Activated B cell treated with CpG ODN at 0.5 μM for 24 hours (primary cell): ENCODE measurements at places on chromosomes 16 and 17. TPM values are rescaled to one million over a fixed set of nuclear protein-coding genes. Genes with fewer than 3 reads are reported as not detected.

DNA sequence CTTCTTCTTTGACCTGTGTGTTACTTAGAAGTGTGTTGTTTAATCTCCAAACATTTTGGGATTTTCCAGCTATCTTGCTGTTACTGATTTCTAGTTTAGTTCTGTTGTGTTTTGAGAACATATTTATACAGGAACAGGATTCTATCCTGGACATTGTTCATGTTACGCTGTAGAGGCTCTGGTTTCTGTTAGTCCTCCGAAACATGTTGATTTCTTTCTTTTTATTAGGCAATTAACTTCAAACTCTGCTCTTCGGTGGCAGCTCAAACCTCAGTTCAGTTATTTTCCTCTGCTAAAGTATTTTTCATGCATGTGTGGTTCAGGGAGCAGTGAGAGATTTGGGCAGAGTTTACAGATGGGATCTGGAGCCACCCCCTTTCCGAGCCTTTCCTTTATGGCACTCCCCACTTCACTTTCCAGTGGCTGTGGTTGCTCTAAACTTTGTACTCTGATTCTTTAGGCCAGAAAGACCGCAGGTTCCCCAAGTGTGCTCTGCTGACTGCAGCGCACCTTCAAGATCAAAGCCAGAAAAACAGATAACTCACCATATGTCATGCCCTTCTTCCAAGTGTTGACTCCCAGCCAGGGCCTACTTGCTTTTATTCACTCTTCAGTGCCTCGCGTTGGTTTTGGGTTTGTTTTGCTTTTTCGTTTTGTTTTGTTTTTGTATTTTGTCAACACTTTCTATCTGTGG lies 77.6 kb upstream of the KSR1 start:
- no peak for DNase-seq

DNA sequence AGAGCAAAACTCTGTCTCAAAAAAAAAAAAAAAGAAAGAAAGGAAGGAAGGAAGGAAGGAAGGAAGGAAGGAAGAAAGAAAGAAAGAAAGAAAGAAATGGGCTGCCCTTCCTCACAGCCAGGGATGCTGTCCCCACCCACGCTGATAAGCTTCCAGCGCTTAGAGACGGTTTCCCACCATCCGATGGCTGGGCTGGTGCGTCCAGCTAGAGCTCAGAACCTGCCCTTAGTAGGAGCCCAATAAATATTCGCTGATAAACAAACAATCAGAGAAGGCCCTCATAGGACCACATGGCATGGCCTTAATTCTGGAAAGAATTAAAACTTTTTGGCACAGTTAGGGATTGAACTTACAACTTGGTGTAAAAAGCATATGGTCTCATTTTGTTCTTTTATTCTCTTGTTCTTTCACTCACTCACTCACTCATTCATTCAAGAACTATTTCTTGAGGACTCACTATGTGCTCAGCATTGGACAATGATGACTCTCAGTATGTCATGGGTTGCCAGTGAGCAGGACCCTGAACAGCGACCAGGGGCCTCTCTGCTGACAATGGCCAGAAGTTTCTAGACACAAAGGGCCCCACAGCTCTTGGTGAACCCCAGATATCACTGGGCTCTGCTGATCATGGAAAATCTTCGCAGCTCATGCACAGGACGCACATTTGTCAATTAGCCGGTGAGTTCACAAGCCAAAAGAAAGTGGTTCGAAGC lies 32.5 kb upstream of the TNRC6C start:
- DNase-seq = no peak

DNA sequence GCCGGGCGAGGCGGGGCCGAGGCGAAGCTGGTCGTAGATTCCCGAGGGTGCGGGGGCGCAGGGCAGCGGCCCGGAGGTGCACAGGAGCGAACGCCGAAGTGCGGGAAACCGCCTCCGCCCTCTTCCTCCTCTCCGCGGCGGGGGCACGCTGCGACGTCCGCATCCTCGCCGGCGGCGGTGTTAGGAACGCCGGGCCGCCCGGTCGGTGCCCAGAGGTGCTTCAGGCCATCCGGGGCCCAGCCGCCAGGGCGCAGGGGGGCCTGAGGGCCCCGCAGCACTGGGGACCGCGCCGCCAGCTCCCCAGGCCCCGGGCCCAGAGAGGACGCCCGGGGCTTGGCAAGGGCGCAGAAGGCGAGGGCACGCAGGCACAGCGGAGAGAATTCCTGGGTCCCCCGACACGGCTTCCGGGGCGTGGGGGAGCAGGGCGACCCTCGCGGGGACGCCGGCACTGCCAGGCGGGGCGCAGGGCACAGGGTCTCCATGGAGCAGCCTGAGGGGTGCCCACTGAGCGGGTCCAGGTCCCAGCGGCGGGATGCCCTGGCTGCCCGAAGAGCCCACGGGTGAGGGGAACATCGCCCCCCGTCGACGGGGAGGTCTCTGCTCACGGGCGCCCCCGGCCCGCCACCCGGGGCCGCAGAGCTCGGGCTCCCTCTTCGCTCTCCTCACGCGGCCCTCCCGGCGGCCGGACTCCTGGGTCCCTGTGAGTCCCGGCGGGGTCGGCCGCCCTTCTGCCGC lies 576 bp downstream of the EPOP start:
- peak; percentile 53 for DNase-seq

DNA sequence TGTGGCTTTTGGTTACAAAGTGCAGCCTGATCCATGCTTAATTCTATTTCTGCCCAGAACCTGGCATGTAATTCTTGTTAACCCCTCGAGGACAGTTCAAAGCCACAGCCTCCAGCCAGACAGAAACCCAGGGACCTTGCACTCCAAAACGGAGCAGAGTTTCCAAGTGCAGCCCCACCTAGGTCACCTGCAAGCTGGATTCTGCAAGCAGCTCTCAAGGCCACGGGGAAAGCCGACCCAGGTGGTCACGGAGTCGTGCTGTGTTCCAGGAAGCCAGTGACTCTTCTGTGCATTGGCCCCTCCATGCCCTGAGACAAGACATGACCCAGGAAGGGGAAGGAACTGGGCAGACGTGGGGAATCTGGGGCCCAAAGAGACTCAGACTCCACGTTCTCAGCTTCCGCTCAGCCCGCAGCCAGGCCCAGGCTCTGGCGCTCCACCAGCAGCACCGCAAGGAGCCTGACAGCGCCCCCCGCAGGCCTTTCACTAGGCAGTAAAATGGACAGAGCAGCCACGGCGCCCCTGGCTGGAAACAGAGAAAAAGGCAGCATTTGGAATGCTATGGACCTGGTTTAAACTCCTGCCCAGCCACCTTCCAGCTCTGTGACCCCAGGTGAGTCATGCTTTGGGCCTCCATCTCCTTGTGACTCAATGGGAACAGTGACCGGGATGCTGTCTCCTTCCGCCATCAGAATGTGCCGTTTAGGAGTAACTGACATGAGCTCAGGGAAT lies 27.3 kb upstream of the GSG1L start:
- DNase-seq = no peak

DNA sequence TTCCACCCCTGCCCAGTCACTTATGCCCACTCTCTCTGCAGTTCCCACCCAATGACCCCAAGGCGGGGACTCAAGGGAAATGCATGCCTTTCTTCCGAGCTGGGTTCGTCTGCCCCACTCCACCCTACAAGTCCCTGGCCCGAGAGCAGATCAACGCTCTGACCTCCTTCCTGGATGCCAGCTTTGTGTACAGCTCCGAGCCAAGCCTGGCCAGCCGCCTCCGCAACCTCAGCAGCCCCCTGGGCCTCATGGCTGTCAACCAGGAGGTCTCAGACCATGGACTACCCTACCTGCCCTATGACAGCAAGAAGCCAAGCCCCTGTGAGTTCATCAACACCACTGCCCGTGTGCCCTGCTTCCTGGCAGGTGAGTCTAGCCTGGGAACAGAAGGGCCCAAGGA lies 13.8 kb downstream of the LPO start:
- no peak for DNase-seq

GRCh38 chr17:43578699-43579565 lies 32.8 kb upstream of the ETV4 start:
- peak; percentile 63 for DNase-seq

DNA sequence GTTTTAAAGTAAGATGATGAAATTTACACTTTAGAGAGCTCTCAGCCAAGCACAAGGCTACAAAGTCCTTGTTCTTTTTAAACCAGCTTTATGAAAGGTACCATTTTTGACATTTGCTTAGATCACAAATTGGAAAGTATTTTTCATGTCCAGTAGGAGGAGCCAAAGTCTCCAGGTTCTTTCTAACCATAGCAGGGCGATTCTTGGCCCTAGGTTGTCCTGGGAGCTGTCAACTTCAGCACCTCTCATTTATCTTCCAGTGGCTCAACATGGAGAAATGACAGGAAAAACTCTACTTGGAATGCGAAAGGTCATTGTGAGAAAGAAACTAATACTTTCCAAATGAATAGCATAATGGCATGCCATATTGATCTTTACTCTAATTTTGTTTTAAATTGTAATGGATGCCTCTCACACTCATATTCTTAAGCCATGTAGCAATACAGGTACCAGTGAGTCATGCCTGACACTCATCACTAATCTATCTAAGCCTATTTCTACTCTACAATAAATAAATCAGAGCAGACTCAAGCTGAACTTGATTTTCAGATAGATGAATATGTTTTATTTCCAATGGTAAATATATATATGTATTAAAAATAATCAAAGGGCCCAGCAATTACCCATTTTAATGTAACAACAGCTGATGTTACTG lies 919.1 kb upstream of the EEF2KMT start:
- DNase-seq = no peak

The TBC1D3K gene
- not detected in 2 replicates for total RNA-seq

DNA sequence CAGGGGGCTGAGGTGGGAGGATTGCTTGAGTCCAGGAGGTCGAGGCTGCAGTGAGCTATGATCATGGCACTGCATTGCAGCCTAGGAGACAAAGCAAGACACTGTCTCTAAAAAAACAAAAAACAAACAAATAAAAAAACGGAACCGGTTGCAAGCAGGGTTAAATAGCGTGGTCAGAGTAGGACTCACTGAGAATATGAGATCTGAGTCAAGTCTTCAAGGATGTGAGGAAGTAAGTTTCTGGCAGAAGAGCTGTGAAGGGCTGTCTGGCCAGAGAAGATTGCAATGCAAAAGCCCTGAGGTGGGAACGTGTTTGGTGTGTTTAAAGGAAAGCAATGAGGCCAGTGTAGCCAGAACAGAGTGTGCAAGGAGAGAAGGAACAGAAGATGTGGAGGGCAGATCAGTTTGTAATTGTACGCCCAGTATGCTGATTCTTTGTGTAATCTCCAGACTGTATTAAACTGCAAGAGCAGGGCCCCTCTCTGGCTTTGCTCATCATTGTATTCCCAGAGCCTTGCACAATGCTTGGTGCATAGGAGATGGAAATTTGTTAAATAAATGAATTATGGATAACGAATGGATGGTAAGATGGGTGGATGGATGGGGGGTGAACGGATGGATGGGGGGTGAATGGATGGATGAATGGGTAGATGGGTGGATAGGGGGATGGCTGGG lies 6.3 kb downstream of the G6PC1 start:
- DNase-seq = no peak

GRCh38 chr17:4198995-4199394 lies 56.0 kb downstream of the CYB5D2 start:
- DNase-seq = no peak

The TERB1 gene
- total RNA-seq = 0.27 TPM in 1 of 2 replicates, not detected in the other

The KAT2A gene
- total RNA-seq = 33.4 and 40.1 TPM in 2 replicates

DNA sequence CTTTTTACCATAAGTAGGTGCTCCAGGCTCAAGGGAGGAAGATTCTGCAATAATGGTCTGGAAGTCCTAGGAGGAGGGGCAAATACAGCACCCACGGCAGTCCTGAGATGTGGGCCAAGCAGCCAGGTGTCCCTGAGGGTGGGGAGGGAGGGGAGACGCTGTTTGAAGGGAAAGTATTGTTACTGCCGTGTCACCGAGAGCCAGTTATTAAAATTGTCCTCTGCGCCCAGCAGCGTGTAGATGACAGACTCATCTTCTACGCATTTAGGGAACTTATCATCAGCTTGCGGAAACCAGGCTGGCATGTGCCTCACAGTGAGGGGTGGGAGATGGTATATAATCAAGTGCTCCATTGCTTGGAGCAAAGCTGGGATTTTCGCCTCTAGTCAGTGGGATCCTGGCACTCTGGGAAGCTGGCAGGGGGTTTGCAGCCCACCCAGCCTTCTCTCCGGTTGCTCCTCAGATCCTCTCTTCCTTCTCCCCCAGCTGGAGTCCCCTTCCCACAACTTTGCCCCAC lies 104.6 kb downstream of the OR1D5 start:
- DNase-seq = no peak

The PAM16 gene
- 42.4 and 58.1 TPM in 2 replicates for total RNA-seq

GRCh38 chr17:31269036-31269577 lies 27.9 kb downstream of the OMG start:
- DNase-seq = no peak

GRCh38 chr17:61806936-61807335 lies 56.4 kb downstream of the BRIP1 start:
- no peak for DNase-seq

- DNase-seq = no peak
These were observed 444.7 kb downstream of the HS3ST3B1 start for GRCh38 chr17:14745541-14745940.

- no peak for DNase-seq
These were observed 2.1 kb upstream of the TOM1L1 start for GRCh38 chr17:54898576-54898975.

The CCDC40 gene
- 0.46 and 0.55 TPM in 2 replicates for total RNA-seq

- no peak for DNase-seq
These were observed 17.5 kb downstream of the ATP2A3 start for GRCh38 chr17:3946711-3947235.

DNA sequence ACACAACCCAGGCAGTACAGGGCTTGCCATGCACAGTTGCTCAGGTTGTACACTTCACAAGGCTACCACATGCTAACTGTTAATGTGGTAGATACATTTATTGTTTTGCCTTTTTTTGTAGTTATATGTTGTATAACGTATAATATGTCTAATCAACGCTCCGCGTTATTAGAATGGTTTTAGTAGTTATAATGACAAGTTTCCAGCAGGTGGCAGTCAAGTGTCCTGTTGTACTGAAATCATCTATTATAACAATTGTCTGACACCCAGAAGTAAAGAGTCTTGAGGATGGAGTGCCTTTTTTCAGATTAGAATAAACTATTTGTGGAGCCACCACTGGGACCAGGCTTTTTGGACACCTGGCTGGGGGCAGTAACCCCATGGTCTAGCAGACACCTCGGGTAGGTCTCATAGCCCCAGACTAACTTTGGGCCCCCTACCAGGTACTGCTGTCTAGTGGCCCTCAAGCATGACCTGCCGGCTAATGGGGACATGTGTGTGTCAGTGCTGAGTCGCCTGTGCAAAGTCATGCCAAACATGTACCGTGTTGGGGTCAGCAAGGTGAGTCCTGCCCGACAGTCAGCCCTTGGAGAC lies 32.8 kb downstream of the MYO15A start:
- no peak for DNase-seq
